AG04449 (cell line): ENCODE measurements at places on chromosomes 1 and 21.

DNA sequence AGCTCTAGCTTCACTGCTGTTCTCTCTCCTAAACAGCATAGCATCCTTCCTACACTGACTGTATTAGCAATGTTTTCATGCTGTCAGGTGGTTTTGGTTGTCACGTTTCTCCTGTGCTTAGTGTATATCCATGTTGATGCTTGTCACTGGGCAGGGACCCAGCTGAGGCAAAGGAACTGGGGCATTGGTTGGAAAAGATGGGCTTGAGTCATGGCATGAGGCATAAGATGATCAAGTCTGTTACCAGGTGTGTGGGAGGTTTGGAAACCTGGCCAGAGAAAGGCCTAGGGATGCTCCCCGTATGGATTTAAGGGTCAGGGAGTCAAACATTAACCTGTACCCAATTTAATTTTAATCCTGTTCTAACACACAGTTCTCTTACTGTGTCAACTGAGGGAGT lies 69.6 kb downstream of the OSBPL9 start:
- no peak for DNase-seq

- DNase-seq: peak; percentile 51
These were observed 6.5 kb downstream of the GALNT2 start for GRCh38 chr1:230073371-230074035.

DNA sequence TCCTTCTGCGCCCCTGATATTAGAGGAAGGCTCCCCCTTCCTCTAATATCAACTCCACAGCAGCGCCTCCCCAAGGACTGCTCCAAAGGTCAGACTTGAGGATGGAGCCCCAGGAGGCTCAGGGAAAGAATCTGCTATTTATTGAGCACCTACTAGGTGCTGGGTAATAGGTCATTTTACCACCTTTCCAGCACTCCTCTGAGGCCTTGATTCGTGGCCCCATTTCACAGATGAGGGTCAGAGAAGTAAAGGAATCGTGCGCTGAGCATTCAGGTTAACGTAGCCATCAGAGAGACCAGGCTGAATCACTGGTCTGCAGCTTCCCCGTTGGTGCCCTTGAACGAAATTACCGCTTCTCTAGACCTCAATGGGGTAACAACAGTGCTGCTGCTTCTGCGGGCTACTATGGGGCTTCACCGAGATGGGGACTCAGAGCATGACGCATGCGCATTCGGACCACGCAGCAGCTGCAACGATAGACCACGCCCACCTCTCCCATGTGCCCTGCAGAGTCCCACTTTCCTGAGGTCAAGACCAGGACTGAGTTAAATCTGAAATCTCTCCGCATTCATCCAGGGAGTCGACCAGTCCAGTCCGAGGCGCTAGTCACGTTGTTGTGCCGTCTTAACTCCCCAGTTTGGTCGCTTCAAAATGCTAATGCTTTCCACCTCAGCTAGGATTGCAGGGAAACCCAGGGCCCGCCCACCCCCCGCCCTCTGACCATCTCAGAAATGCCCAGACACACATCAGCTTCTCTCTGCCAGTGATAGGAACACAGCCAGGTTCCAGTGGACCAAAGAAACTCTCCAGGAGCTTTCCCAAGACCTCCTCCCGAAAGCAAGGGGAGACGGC lies 12.9 kb downstream of the CAMK2N1 start:
- DNase-seq: no peak

DNA sequence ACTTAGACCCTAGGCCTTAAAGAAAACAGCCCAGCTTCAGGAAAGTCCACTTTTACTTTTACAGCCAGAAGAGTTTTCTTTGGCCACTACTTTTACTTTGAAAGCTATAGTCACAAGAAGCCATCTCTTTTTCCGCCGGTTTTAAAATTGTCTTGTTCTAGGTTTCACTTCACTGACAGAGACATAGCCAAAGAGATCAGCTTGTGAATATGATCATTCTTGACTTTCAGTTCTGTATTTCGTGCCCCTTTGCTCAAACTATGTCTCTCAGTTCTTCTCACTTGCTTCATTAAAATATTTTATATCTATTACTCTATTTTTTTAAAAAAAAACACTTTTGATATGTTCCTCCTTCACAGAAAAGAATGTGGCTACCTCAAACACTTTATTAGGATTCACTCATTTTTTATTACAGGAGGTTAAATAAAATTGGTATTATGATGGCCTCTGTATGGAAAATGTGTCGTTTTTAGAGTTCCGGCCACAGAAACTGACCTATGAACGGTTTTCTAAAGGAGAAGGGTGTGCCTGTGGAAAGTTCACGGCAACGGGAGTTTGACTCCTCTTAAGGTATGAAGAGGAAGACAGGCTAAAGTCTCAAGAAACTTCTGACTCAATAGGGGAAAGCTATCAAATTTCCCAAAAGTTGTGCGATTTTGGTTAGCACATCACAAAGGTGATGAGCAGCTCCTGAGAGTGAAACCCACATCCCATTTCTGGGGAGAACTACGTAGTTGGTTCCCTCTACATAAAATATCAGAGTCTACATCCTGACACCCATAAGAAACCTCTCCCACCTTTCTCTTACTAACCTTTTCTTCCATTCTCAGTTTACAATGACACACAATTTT lies 1.2 kb downstream of the MCOLN2 start:
- no peak for DNase-seq

- DNase-seq: no peak
These were observed 125.8 kb downstream of the LRIG2 start for GRCh38 chr1:113198806-113199205.

DNA sequence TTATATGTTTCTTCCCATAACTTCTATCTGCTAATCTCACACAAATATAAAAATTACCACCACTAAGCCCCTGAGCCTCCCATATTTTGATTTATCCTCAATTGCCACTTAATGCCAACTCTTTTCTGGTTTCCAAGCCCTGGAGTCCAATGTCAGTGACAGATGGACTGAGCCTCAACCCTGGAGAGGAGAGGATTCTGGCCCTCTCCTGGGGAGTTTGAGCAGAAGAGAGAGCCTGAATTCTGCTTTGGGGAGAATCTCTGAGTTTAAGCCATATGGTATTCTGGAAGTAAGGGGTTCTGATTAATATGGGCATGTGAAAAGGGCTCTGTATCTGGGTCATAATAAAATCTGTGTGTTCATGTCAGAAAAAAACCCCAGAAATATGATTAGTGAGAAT lies 8.5 kb downstream of the CADM3 start:
- no peak for DNase-seq

DNA sequence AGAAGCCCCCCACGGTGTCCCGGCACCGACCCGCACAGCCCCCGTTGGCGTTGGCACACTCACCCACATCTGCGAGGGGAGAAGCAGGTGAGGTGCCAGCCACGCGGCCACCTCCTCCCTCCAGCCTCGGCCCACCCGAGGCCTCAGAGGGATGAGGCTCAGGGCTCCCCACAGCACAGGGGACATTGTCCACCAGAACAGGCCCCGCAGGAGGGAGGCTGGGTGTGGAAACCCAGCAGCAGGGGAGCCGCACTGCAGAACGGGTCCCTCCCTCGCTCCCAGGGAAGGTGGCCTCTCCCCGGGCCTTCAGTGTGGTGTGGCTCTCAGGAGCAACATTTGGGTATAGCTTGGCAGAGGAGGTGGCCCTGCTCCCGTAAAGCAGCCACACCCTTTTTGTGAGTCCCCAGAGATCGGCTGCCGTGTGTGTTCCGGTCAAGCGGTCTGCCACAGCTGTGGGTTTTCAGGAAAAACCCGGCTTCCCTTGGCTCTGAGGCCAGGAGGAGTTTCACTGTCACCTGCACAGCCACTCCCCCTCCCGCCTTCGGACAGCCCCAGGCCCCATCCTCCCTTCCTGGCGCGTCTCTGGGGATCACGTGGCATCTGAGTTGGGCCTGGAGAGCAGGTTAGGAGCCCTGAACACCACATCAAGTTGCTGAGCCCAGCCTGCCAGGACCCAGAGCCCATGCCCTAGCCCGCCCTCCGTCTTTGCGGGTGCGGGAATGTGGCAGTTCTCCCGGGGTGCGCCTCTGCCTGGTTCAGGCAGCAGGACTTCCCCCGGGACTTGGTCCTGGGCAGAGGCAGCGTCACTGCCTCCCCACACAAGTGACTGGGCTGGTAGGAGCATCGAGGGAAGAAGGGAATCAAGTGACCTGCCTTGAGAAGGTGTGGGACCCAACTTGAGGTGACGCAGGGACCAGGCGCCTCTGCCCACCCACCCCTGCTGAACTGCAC lies 64.0 kb downstream of the MEGF6 start:
- DNase-seq: no peak
